ENCODE measurements at places on chromosomes 5 and 9. TPM values are rescaled to one million over a fixed set of nuclear protein-coding genes. Genes with fewer than 3 reads are reported as not detected.

Gene N4BP3
- total RNA-seq = 1.1 TPM

GRCh38 chr5:151589878-151590570, 1.1 kb downstream of the FAT2 start:
- H3K4me3 ChIP-seq = no peak overlapping the region
- H3K4me1 ChIP-seq = no peaks in the 10 kb centered on the region
- no peaks in the 10 kb centered on the region for H3K36me3 ChIP-seq
- no peak for DNase-seq
- H3K27ac ChIP-seq = no peak overlapping the region

- no peak for DNase-seq
- H3K4me1 ChIP-seq = no peaks in the 10 kb centered on the region
- H3K27me3 ChIP-seq = no peaks in the 10 kb centered on the region
- H3K36me3 ChIP-seq = no peaks in the 10 kb centered on the region
- H3K4me3 ChIP-seq = no peak overlapping the region
Observed at GRCh38 chr9:83379045-83379444, 159.2 kb downstream of the FRMD3 start.

- H3K4me3 ChIP-seq = no peak overlapping the region
- no peaks in the 10 kb centered on the region for H3K36me3 ChIP-seq
- no peak overlapping the region for H3K27ac ChIP-seq
- H3K4me1 ChIP-seq = peaks cover 6% of the 10 kb centered on the region
Observed at GRCh38 chr9:133560311-133560710, 25.8 kb downstream of the ADAMTSL2 start.

GRCh38 chr5:123146696-123147095, 57.7 kb downstream of the PRDM6 start:
- H3K36me3 ChIP-seq = no peaks in the 10 kb centered on the region
- no peak overlapping the region for H3K27ac ChIP-seq
- H3K27me3 ChIP-seq = peaks cover 14% of the 10 kb centered on the region
- no peak for DNase-seq
- H3K4me3 ChIP-seq = no peak overlapping the region

GRCh38 chr9:128809831-128810230, 8.5 kb upstream of the ENDOG start:
- H3K4me3 ChIP-seq = no peak overlapping the region
- H3K36me3 ChIP-seq = peaks cover 5% of the 10 kb centered on the region

DNA sequence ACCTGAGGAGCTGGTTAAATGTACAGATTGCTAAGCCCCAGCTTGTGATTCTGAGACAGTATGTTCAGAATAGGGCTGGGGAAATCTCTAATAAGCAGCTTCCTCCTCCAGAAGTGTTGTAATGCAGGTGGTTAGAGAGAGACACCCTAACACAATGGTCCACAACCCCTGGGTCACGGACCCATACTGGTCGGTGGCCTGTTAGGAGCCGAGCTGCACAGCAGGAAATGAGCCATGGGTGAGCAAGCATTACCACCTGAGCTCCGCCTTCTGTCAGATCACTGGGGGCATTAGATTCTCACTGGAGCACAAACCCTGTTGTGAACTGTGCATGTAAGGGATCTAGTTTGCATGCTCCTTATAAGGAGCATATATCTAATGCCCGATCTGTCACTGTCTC, 61.8 kb downstream of the SLC36A1 start:
- H3K27ac ChIP-seq = no peak overlapping the region
- DNase-seq = no peak
- no peaks in the 10 kb centered on the region for H3K36me3 ChIP-seq
- no peaks in the 10 kb centered on the region for H3K27me3 ChIP-seq
- H3K4me1 ChIP-seq = no peaks in the 10 kb centered on the region

GRCh38 chr9:27394154-27394825, 97.3 kb upstream of the EQTN start:
- no peak overlapping the region for H3K4me3 ChIP-seq
- peaks cover 32% of the 10 kb centered on the region for H3K27me3 ChIP-seq
- no peak overlapping the region for H3K27ac ChIP-seq
- DNase-seq = no peak
- H3K36me3 ChIP-seq = no peaks in the 10 kb centered on the region

DNA sequence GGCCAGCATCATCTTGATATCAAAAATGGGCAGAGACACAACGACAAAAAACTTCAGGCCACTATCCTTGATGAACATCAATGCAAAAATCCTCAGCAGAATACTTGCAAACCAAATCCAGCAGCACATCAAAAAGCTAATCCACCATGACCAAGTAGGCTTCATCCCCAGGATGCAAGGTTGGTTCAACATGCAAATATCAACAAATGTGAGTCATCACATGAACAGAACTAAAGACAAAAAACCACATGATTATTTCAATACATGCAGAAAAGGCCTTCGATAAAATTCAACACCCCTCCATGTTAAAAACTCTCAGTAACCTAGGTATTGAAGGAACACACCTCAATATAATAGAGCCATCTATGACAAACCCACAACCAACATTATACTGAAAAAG, 8.5 kb downstream of the MTREX start:
- peaks cover 28% of the 10 kb centered on the region for H3K4me1 ChIP-seq
- no peak for DNase-seq
- no peak overlapping the region for H3K27ac ChIP-seq
- H3K27me3 ChIP-seq = no peaks in the 10 kb centered on the region

Gene IRX2
- not detected for total RNA-seq

Gene ADAMTS6
- 4.0 TPM for total RNA-seq

Gene SHISAL2B
- total RNA-seq = not detected

DNA sequence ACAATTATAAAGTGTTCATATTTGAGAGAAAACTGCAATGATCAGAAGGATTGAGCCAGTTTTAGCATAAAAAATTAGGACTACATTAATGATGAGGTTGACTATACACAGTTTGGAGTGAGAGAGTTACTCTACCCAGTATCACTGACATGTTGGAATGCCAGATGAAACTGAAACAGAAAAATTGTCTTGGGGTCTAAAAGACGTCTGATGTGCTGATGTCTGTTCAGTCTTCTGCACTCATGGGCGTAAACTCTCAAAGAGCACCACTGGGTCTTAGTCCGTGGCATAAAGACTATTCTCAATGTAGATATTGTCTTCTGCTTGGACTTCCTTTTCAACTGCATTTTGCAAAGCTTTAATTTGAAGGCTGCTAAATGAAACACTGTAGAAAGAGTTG, 29.5 kb downstream of the HAVCR1 start:
- no peaks in the 10 kb centered on the region for H3K27me3 ChIP-seq
- H3K4me1 ChIP-seq = peaks cover 70% of the 10 kb centered on the region
- peak overlapping the region; percentile 64 for H3K27ac ChIP-seq
- no peak overlapping the region for H3K4me3 ChIP-seq

- H3K27me3 ChIP-seq = peaks cover 23% of the 10 kb centered on the region
- no peak overlapping the region for H3K4me3 ChIP-seq
- no peak for DNase-seq
Observed at GRCh38 chr5:58929726-58930125, 346.9 kb downstream of the RAB3C start.

DNA sequence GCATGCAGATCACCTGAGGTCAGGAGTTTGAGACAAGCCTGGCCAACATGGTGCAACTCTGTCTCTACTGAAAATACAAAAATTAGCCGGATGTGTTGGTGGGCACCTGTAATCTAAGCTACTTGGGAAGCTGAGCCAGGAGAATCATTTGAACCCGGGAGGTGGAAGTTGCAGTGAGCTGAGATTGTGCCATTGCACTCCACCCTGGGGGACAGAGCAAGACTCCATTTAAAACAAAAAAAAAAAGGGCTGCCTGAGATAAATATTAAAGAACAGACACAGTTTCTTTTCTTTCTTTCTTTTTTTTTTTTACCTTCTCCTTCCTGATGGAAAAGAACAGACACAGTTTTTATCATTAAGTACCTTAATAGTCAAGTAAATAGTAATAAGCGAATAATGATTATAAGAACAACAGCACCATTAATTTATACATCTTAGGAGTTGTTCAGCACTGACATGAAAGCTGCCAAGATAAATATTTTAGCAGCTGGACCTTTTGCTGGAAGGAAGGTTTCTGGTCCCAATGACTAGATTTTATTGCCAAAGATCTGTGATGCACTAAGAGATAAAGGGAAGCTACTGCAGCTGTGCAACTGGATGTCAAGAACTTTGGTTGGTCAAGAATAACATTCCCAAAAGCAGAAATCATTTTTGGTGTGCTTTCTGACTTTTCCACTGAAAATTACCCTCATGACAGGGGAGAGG, 7.0 kb downstream of the CENPP start:
- no peak overlapping the region for H3K4me3 ChIP-seq
- H3K36me3 ChIP-seq = peaks cover 43% of the 10 kb centered on the region
- no peak for DNase-seq
- H3K4me1 ChIP-seq = peaks cover 14% of the 10 kb centered on the region
- H3K27ac ChIP-seq = no peak overlapping the region

Gene ZER1
- total RNA-seq = 18.2 TPM

Gene PCDHGA3
- total RNA-seq = 0.15 TPM

DNA sequence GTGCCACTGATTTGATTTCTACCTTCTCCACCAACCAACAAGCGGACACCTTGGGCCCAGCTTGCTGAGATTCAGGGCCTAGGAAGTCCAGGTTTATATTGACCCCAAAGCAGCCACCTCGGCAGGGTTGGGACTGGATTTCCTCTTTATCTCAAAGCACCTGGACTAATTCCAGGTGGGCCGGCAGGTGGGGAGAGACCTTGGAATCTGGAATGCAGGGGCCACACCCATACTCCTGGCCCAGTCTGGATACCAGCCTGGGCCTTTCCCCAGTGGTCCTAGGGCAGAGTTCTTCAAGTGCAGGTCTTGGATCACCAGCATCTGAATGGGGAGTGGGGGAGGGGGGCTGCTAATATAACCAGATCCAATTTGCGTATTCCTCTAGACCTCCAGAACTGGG, 93.1 kb downstream of the PCDH1 start:
- no peak overlapping the region for H3K27ac ChIP-seq
- H3K4me1 ChIP-seq = no peaks in the 10 kb centered on the region
- no peak for DNase-seq
- H3K4me3 ChIP-seq = no peak overlapping the region

GRCh38 chr5:107874795-107875194, 204.1 kb upstream of the EFNA5 start:
- H3K4me1 ChIP-seq = no peaks in the 10 kb centered on the region
- H3K4me3 ChIP-seq = no peak overlapping the region
- DNase-seq = no peak
- no peaks in the 10 kb centered on the region for H3K36me3 ChIP-seq
- no peak overlapping the region for H3K27ac ChIP-seq

Gene CCDC180
- total RNA-seq = 4.6 TPM

DNA sequence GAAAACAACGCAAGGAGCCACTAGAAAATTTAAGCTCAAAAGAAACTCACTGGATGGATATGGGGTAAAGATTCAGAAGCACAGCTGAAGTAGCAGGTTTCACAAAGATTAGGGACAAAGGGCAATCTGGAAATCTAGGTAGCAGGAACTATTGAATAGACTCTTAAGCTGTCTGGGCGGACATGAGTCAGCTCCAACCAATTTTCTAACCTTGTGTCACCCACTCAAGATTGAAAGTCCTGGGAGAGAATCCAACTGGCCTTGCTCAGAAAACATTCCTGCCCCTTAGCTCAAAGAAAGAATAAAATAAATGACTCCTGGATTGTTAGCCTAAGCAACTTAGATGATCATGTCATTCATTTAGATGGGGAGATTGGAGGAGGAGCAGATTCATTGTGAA, 69.2 kb downstream of the STK32A start:
- no peak overlapping the region for H3K27ac ChIP-seq
- no peak for DNase-seq
- H3K4me1 ChIP-seq = no peaks in the 10 kb centered on the region
- no peak overlapping the region for H3K4me3 ChIP-seq
- H3K36me3 ChIP-seq = no peaks in the 10 kb centered on the region

Gene IL13
- 4.8 TPM for total RNA-seq

DNA sequence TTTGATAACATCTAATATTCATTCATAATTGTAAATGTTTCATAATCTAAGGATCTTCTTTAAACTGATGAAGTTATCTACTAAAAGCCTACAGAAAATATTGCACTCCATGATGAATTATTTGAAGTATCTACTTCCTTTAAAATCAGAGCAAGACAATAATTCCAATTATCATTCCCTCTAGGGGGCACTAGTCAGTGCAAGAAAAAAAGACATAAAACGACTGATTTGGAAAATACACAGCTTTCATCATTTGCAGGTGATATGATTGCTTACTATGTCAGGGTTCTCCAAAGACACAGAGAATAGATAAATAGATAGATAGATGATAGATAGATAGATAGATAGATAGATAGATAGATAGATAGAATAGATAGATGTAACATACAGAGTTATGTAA, 13.5 kb upstream of the GRM6 start:
- no peaks in the 10 kb centered on the region for H3K27me3 ChIP-seq
- no peak for DNase-seq
- no peak overlapping the region for H3K27ac ChIP-seq

GRCh38 chr9:123368536-123369153, 12.6 kb downstream of the CRB2 start:
- H3K36me3 ChIP-seq = no peaks in the 10 kb centered on the region
- DNase-seq = no peak
- no peak overlapping the region for H3K27ac ChIP-seq
- no peak overlapping the region for H3K4me3 ChIP-seq
- H3K4me1 ChIP-seq = peaks cover 3% of the 10 kb centered on the region

DNA sequence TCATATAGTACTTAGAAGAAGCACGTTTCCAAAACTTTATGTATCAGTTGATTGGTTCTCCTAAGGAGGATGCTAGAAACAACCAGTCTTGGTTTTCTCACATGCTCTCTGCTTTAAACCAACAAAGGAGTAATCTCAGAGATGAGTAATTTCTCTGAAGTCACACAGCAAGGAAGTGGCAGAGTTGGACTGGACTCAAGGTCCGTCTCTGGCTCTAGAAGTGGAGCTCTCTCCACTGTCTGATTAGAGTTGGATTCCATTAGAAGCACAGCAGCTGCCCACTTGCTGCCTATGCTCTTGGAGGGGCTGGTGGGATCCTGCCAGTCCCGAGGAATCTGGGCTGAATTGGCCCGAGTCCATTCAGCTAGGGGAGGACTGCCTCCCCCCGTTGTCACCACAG, 21.0 kb downstream of the RALGPS1 start:
- peaks cover 7% of the 10 kb centered on the region for H3K4me1 ChIP-seq
- no peak overlapping the region for H3K4me3 ChIP-seq
- H3K36me3 ChIP-seq = no peaks in the 10 kb centered on the region
- DNase-seq = no peak
- H3K27ac ChIP-seq = no peak overlapping the region
